ENCODE measurements at places on chromosomes 1 and 21.

GRCh38 chr21:38914528-38915293 lies 109.0 kb downstream of the ETS2 start:
- DNase-seq: no peak

GRCh38 chr1:246773213-246773641 lies 49.0 kb downstream of the SCCPDH start:
- peak; percentile 14 for DNase-seq

DNA sequence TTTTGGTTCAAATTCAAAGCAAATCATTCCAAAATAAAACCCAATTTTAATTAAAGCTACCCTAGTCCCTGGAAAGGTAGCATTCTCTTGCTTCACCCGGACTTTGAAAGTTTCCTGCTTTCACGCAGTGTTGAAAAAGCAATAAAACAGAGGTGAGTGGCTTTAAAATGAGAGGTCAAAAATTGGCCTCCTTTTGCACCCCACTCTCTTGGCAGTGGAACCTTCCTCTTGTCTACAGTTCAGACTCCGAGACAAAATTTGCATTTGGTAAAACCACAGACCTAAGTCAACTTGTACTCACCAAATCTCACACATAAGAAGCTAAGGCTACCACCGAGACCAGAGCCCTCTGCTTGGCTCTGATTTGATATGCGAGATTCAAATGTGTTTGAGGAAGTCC lies 252.7 kb downstream of the TTLL7 start:
- DNase-seq: no peak

DNA sequence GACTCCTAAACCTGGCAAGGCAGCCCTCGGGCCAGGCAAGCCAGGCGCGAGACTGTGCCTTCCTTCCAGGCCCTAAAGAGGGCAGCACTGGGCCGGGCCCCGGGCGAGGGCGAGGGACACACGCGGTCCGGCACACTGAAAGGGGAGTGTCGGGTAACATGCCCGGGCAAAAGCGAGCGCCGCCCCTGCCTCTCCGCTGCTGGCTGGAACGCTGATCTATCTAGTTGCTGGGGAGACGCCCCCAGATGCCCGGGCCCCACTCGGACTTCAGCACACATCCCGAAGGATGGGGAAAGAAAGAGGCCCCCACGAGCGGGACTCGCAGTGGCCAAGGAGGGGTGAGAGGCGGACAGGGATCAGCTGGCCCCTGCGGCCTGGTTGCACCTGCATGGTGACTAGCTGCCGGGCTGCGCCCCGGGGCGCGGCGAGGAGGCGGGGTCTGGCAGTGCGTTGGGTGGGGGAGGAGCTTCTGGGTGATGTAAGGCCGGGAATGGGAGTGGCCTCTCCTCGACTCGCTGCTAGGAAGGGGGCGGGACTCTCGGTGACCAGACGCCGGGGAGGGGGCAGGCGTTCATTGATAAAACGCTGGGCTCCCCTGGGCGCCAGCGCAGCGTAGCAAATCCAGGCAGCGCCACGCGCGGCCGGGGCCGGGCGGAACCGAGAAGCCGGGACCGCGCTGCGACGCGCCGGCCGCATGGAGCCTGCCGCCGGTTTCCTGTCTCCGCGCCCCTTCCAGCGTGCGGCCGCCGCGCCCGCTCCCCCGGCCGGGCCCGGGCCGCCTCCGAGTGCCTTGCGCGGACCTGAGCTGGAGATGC lies at the start of gene PLK3:
Gene PLK3, plus strand, starts transcription at position 608 of the 815 bp plus-strand sequence. Its CDS starts 87 bp downstream, at position 695.
- peak; percentile 96 for DNase-seq

GRCh38 chr1:159851407-159851806 lies 11.1 kb downstream of the VSIG8 start:
- DNase-seq: no peak

DNA sequence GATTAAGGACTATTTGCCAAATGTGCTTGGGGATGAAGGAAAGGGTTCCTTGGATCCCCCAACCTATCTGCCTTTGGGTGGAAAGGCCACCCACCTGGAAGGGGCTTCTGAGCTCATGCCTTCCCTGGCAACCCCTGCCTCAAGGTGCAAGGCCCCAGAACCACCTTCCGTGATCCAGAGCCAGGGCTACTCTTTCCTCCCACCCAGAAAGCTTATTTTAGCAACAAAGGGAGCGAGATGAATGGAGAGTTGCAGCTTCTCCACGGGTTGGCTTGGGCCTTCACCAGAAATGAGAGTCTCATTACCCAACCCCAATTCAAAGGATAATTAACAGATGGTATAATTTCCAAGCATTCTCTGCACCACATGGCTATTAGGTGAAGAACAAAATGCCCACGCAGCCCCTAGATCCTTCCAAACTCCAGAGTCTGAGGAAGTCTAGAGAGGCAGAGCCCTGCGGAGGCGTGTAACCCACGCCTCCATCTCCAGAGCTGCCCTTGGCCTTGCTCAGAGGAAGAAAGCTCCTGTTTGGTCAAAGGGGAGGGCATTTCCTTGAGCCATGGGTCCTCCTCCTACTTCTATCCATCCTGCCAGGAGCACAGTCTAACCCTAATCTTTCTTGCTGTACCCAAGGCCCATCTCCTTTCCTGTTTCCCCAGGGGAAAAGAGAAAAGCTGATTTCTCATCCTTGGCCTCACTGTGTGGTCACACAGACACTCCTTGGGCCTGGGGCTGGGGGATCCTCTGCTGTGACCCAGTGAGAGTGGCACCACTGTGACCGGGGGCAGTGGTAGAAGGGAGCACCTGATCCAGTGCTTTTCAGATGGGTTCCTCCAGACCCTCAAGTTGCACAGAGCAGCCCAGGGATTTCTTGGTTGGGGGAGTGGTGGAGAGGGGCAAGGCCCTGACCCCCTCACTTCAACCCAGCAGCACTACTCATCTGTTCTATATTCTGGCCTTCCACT lies 1.7 kb upstream of the CELSR2 start:
- DNase-seq: no peak

GRCh38 chr1:181476581-181476980 lies 6.7 kb upstream of the CACNA1E start:
- no peak for DNase-seq

- no peak for DNase-seq
Measured at GRCh38 chr1:177067752-177068410, 96.6 kb downstream of the ASTN1 start.

DNA sequence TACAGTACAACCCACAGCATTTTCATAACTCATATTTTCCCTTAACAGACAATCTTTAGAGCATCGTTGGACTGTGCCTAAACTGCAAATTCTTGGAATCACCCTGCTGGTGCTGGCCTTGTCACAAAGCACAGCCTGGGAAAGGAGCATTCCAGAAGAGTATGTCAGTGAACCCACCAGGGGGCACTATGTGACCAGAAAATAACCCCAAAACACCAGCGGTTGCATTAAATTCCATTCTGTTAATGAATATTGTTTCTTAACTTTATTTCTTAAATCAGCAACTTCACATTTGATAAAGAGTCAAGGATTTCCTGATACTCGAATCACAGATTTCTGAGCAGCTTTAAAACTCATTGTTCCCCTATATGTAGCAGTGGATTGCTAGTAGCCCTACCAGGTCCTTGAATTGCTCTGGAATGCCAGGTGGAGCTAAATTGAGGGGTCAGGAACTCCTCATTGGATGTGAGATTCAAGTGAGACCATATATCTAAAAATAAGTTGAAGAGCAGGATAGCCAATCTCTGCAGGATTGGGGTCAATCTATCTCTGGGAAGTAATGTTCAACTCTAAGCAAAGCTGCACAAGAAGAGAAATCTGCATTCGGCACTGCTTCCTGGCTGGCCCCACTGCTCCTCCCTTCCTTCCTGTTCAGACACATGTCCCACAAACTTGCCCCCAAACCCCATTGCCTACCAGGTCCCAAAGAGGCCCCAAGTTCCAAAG lies 12.7 kb upstream of the RAB4A start:
- DNase-seq: no peak

DNA sequence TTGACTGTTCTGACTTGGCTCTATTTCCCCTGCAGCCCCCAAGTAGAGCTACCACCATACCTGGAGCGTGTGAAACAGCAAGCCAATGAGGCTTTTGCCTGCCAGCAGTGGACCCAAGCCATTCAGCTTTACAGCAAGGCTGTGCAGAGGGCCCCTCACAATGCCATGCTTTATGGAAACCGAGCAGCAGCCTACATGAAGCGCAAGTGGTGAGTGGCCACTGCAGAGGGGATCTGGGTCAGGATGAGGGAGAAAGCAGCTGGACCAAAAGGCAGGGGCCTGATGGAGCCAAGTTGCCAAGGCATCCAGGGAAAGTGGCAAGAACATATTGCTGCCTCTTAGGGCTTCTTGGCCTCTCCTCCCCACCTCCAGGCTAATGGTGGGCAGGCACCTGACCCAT lies 24.1 kb upstream of the TMEM222 start:
- DNase-seq: no peak

DNA sequence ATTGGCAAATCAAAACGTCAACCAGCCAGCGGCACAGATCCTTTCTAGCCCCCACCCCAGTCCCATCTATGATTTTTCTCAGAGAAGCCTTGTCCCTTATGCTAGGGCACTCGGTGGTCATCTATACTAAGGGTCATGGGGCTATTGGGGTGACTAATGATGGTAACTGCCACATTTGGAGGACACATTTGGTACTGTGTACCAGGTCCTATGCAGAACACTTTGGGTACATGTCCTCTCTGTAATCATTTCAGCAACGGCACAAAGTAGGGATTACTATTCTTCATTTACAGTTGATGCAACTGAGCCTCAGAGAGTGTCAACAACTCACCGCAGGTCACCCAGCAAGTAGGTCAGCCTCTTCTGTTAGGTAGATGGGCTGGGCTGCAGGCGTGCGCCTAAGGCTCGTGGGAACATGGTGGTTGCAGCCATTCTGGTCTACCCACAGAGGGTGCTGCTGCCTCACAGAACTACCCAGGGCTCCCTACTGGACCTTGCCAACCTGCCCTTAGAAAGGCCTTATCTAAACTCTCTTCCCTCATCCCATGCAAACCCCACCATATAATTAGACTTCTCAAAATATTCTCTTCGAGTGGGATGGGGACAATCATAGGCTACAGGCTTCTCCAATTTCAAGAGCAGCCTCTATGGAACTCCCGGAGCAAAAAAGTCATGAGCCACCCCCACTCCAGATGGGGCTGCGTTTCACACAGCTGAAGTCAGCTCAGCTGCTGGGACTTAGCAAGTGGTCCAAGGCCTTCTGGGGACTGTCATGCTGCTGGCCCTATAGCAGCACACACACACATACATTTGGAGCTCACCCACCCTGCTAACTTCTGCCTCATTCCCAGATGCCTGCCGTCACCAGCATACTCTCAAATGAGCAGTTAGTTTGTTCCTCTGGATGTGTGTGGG lies 5.8 kb upstream of the SDHB start:
- peak; percentile 49 for DNase-seq

- DNase-seq: no peak
Measured at GRCh38 chr21:44067011-44067839, 40.0 kb upstream of the PWP2 start.

GRCh38 chr1:8348777-8349472 lies 31.0 kb downstream of the SLC45A1 start:
- DNase-seq: peak; percentile 73

DNA sequence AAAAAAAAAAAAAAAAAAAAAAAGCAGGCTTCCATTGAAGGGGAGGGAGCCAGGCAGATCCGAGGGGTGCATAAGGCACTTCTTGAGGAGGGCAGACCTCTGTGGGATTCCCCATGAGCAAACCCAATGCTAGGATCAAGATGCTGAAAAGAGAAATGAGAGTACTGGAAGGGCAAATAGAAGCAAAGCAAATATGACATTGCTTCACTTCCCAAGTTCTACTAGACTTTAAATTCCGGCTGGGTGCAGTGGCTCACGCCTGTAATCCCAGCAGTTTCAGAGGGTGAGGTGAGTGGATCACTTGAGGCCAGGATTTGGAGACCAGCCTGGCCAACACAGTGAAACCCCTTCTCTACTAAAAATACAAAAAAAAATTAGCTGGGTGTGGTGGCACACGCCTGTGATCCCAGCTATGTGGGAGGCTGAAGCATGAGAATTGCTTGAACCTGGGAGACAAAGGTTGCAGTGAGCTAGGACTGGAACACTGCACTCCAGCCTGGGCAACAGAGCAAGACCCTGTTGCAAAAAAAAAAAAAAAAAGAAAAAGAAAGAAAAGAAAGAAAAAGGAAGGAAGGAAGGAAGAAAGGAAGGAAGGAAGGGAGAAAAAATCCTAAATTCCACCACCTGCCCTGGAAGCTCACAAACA lies 23.1 kb upstream of the PALMD start:
- DNase-seq: no peak

GRCh38 chr21:38266732-38267131 lies 9.9 kb downstream of the KCNJ15 start:
- no peak for DNase-seq

- no peak for DNase-seq
Measured at GRCh38 chr1:178241837-178242236, 147.9 kb downstream of the RASAL2 start.

GRCh38 chr1:85048296-85049064 lies at the start of gene MCOLN3:
Gene MCOLN3 (minus strand): TSS chr1:85048500. CDS start chr1:85045360, 3,140 bp downstream.
- no peak for DNase-seq

DNA sequence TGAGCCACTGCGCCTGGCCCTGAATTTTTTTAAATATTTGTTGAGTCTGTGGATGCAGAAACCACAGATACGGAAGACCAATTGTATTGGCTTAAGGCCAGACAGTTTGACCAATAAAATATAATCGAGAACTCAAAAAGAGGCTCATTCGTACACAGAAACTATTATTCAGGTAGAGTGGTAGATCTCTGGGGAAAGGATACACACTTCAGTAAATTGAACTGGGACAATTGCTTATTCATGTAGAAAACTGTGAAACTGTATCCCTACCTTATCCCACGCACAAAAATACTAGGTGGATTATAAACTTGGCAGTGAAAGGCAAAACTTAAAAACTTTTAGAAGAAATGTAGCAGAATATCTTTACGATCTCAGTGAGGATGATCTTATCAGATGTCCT lies 25.0 kb upstream of the SHE start:
- no peak for DNase-seq

GRCh38 chr1:105591681-105592080 lies 1464.8 kb upstream of the PRMT6 start:
- no peak for DNase-seq

DNA sequence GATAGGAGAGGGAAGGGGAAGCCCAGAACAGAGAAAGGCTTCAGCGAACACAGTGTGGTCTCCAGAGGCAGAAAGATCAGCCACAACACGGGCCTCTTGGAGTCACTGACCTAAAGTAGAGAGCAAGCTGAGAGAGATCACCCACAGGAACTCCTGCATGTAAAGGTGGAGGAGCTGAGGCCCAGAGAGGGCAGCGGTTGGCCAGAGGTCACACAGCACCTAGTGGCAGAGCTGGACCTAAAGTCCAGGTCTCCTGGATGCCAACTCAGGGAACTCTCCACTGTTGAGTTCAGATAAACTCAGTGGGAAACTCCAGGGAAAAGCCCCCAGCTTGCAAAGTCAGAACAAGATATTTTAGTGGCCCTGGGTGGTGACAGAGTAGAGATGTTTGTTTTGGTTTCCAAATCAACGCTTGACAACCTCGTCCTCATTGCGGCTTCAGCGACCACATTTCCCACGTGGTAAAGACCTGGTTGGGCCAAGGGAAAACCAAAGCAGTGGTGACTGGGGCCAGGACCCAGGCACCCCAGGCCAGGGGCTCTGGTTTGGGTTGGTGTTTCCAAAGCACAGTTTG lies 4.6 kb downstream of the IFFO2 start:
- DNase-seq: peak; percentile 65

DNA sequence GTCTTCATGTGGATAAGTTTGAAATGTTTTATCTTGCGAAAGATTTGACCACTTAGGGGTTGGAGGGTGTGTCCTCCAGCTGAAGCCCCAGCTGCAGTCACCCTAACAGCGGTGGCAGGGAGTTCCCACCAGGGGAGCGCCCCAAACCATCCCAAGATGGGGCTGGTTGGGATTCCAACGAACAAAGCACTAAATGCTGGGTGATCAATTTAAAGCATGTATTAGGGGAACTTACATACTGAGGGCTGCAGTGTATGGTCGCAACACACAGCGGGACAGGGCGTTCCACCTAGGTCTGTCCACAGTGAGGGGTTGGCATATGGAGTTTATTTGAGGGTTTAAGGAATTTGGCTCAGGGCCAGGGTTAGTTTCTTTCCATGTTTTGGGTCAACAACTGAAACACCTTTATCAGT lies 26.3 kb downstream of the SLC37A1 start:
- no peak for DNase-seq
